ENCODE measurements at places on chromosomes 7 and 10.

- DNase-seq, result no peak
These were observed 757.3 kb upstream of the AUTS2 start for GRCh38 chr7:68840991-68841390.

DNA sequence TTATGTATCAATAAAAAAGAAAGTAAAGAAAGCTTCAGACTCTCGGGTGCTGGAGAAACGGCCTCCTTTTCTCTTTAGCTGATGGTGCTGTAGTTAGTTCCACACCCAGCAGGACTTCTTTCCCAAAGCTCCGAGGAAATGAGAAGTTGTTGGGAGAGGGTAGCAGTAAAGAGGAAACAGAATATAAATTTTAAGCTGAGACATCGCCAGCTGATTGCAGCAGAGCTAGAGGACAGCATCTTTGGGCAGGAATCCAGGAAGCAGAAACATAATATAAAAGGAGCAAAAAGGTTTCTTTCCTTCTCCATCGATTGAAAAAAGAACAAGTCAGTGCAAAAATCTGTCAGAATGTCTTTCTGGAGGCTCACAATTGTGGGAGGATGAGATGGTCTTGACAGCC is 616.9 kb upstream of the FOXK1 start:
- no peak for DNase-seq

- DNase-seq, result peak; percentile 78
These were observed 951 bp downstream of the ELOVL3 start for GRCh38 chr10:102227050-102227449.

DNA sequence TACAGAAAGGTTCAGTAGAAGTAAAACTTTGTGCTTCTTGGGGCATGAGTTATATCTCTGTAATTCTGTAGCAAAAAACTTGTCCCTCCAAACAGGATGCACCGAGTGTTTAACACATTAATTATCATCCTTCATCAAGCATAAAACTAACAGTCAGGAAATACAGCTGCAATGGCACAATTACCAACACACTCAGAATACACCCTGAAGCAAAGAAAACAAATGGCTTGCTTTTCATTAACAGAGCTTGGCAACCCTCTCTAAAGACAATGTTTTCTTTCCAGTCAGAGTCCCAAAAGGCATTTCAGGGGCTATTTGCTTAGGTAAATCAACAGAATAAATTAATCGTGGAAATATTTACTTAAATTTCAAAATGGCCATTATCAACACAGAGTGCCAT is 107.7 kb downstream of the ICA1 start:
- DNase-seq, result no peak

- peak; percentile 67 for DNase-seq
These were observed 301.7 kb downstream of the CSTF2T start for GRCh38 chr10:51397695-51398094.

DNA sequence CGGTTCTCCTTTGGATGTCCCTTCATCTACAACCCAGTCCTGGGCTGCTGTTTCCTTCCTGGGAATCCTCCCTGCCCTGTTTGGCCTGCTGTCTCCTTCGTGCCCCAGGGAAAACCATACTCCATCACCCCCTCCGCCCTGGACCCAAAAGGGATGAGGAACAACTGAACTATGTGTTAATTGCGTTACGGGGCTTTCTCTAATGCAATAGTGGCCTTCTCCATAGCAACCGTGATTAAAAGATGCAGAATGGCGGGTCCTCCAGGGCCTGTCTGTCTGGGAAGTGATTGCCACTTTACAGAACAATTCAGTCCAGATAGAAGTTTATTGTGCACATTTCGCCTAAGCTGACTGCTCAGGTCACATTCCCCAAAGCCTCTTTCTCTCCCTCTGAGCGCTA is 112.0 kb upstream of the FGFR2 start:
- no peak for DNase-seq

GRCh38 chr10:58335306-58336005 is 650 bp downstream of the UBE2D1 start:
- DNase-seq, result peak; percentile 48

GRCh38 chr7:109763611-109764010 is 1193.9 kb downstream of the DNAJB9 start:
- peak; percentile 44 for DNase-seq
